H1 (cell line): ENCODE measurements at places on chromosomes 11 and 22. TPM values are rescaled to one million over a fixed set of nuclear protein-coding genes. Genes with fewer than 3 reads are reported as not detected.

DNA sequence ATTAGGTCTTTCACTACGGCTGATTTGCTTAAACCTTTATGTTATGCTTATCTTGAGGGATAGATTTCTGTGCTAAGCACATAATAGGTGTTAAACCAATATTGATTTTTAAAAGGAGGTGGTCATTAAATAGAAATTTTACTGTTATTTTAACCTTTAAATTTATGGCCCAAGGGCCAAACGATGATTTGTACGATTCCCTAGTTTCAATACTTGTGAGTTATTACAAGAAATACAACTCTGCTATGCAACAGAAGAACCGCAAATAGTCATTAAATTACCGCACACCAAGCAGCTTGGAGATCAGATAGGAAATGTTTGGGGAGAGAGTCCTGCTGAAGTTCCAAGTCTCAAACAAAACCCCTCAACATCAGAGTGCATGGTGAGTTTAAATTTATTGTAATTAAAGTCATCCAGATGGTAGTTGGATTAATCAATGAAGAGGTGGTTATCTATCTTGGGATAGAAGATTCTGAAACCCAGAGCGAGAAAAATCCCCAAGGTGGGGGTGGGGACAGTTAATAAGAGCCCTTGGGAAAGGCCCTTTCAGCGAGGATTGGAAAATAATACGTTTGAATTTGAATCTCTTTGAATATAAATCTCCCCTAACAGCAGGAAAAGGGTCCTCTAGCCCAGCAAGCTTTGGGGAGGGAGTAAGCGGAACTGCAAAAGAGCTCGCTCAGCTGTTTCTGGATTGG, 805 bp upstream of the QSER1 start:
- no peak for DNase-seq
- no peaks in the 10 kb centered on the region; the same call in 1 of the 2 replicates for H3K4me1 ChIP-seq
- peak overlapping the region; percentile 93 for H3K27ac ChIP-seq
- peak overlapping the region; percentile 98 for H3K4me3 ChIP-seq

CHKB gene
- 42.2 and 51.8 TPM in 2 replicates for total RNA-seq

- no peaks in the 10 kb centered on the region; the same call in none of the 2 replicates for H3K4me1 ChIP-seq
- H3K36me3 ChIP-seq = no peaks in the 10 kb centered on the region
- H3K27ac ChIP-seq = no peak overlapping the region
- DNase-seq = no peak
- no peak overlapping the region for H3K4me3 ChIP-seq
Measured at GRCh38 chr11:45366619-45367190, 80.6 kb upstream of the SYT13 start.

DNA sequence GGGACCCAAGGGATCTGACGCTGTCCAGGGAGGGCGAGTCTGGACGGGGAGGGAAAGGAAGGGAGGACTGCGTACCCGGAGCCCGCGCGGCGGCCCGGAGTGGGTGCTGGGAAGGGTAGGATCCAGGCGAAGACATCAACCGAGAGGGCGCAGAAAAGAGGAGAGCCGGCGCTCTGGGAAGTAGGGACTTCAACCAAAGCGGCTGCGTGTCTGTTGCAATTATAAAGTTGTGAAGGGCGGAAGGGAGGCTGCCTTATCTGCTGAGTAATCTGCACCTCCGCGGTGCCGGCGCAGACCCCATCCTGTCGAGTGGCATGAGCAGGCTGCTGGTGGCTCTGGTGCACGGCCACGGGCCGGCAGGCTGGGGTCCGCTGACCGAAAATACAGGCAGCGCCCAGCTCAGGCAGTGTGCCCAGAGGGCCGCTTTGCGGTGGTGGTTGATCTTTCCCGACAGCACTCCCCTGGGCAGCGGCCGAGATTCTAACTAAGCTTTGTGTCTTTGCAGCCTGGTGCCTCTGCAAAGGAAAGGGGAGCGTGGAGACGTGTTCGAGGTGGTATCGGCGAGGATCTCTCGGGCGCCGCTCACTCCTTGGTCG, 978 bp downstream of the C11orf87 start:
- H3K27me3 ChIP-seq = peaks cover 15% of the 10 kb centered on the region
- H3K36me3 ChIP-seq = no peaks in the 10 kb centered on the region
- peak; percentile 61 for DNase-seq
- H3K4me3 ChIP-seq = peak overlapping the region; percentile 41

CNIH2 gene
- total RNA-seq = 15.8 and 17.0 TPM in 2 replicates

GRCh38 chr11:77003963-77004362, 30.2 kb upstream of the B3GNT6 start:
- no peaks in the 10 kb centered on the region for H3K4me1 ChIP-seq
- no peaks in the 10 kb centered on the region for H3K27me3 ChIP-seq
- no peak for DNase-seq
- H3K36me3 ChIP-seq = no peaks in the 10 kb centered on the region
- no peak overlapping the region for H3K4me3 ChIP-seq

DNA sequence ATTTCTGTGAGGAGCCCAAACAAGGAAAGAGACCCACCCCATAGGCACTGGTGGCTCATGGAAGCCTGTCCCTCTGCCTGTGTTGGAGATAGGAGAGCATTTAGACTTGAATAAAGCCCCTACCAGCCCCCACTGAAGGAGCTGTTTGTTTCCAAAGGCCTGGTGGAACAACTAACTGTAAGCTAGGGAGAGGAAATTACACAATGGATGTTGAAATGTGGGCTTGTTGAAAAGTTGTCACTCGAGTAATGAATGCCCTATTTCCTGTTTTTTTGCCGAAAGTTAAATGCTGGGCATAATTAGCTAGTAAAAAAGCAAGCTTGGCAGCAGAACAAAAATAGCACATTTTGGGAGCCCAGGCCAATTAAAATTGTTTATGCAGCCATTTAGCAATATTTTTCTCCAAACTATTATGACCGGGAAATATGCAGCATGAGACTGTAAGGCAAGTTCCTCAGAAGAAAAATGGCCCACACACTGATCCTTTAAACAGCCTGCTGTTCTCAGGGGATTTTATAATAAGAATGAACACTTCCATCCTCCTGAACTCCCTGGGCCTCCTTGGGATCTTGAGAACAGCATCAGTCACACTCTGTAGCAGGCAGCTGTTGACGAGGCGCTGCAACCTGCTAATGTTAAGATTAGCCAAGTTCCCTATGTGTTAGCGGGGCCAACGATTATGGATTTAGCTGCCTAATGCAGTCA, 38.6 kb upstream of the LMO2 start:
- no peaks in the 10 kb centered on the region for H3K36me3 ChIP-seq
- no peak overlapping the region for H3K27ac ChIP-seq
- no peaks in the 10 kb centered on the region for H3K27me3 ChIP-seq
- DNase-seq = no peak

HNRNPUL2 gene
- 44.3 and 46.4 TPM in 2 replicates for total RNA-seq

GRCh38 chr11:20541503-20541902, 57.9 kb upstream of the SLC6A5 start:
- H3K27ac ChIP-seq = no peak overlapping the region
- peaks cover 14% of the 10 kb centered on the region for H3K4me1 ChIP-seq
- no peak overlapping the region for H3K4me3 ChIP-seq
- no peaks in the 10 kb centered on the region for H3K36me3 ChIP-seq
- DNase-seq = no peak

NUDT8 gene
- 8.3 and 8.9 TPM in 2 replicates for total RNA-seq
